Fibroblast of lung (primary cell): ENCODE measurements at places on chromosomes 2 and 18. TPM values are rescaled to one million over a fixed set of nuclear protein-coding genes. Genes with fewer than 3 reads are reported as not detected.

The GRB14 gene
- 0.26 and 0.33 TPM in 2 replicates for total RNA-seq

The NR4A2 gene
- total RNA-seq = 0.17 and 0.26 TPM in 2 replicates

The EHD3 gene
- 12.3 and 30.6 TPM in 2 replicates for total RNA-seq

The FIGN gene
- total RNA-seq = 0.51 and 1.5 TPM in 2 replicates

The ARHGAP15 gene
- total RNA-seq = under 0.01 TPM in 1 of 2 replicates, not detected in the other

The NT5C1B gene
- total RNA-seq = not detected in 2 replicates

The BCL2 gene
- 3.6 and 9.0 TPM in 2 replicates for total RNA-seq

The CACNB4 gene
- 0.66 and 2.1 TPM in 2 replicates for total RNA-seq

The WNT10A gene
- not detected in 2 replicates for total RNA-seq

The NOSTRIN gene
- total RNA-seq = 0.50 TPM in 1 of 2 replicates, not detected in the other

The CRACDL gene
- total RNA-seq = under 0.01 TPM in 1 of 2 replicates, not detected in the other

The CYS1 gene
- total RNA-seq = 1.5 and 5.1 TPM in 2 replicates

The SOX11 gene
- total RNA-seq = 0.99 and 2.1 TPM in 2 replicates

The PLA2R1 gene
- total RNA-seq = 3.1 and 8.3 TPM in 2 replicates

The ANKRD30B gene
- under 0.01 and 0.33 TPM in 2 replicates for total RNA-seq

The BOLL gene
- not detected in 2 replicates for total RNA-seq

The EML6 gene
- total RNA-seq = 0.26 and 1.3 TPM in 2 replicates

The DSG2 gene
- total RNA-seq = 0.33 and 1.0 TPM in 2 replicates

The DRC1 gene
- under 0.01 and 0.26 TPM in 2 replicates for total RNA-seq

The UBE2E3 gene
- 43.1 and 57.5 TPM in 2 replicates for total RNA-seq

The CROCC2 gene
- total RNA-seq = 0.33 and 0.51 TPM in 2 replicates
